Stimulated activated CD4-positive, alpha-beta T cell treated with anti-CD3 and anti-CD28 coated beads, TNF-alpha, amount 100 ng/mL, for 4 hours (primary cell): ENCODE measurements at places on chromosomes 2 and 18.

- no peak for DNase-seq
These were observed 10.2 kb downstream of the RNF103 start for GRCh38 chr2:86613515-86613914.

GRCh38 chr2:146997945-146998344 is 846.9 kb upstream of the ACVR2A start:
- DNase-seq, result no peak

- peak; percentile 10 for DNase-seq
These were observed 1.1 kb downstream of the ATAD2B start for GRCh38 chr2:23925702-23926289.

DNA sequence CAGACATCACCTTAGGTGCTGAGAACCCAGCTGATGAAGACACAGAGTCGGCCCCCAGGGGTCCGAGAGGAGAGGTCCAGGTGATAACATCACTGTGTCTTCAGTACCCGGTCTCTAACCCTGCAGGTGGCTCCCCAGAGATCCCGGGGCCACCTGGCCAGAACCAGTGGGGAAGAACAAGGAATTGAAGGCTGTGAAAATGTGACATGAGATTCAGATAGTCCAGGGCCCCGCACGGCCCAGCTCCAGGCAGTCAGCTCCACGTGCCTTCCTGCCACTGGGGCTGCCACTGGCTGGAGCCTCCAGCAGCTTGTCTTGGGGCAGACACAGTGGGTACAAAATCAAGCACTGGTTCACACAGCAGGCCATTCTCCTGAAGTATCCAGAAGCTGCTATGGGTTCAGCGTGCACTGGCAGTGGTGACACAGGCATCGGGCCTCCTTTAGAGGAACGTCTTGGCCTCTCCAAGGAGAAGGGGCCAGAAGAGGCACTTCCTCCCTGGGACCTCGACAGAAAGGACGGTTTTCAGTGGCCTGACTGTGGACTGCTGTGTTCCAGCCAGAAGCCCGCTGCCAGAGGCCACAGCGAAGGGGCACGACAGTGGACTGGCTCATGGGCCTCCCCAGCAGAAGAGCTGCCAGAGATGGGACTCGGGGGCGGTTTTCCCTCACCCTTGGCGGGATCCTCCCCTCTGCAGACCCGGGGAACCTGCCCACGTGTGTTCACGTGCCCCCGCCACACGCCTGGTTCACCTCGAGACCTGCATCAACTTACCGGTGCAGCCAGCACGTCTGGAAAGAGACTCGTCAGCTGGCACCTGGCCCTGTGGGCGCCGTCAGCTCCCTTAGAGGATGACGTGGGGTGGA is 150.4 kb downstream of the HDAC4 start:
- no peak for DNase-seq

- DNase-seq, result no peak
These were observed 64.4 kb downstream of the TSN start for GRCh38 chr2:121819846-121820245.

GRCh38 chr2:122867941-122868340 is 1112.5 kb downstream of the TSN start:
- no peak for DNase-seq

DNA sequence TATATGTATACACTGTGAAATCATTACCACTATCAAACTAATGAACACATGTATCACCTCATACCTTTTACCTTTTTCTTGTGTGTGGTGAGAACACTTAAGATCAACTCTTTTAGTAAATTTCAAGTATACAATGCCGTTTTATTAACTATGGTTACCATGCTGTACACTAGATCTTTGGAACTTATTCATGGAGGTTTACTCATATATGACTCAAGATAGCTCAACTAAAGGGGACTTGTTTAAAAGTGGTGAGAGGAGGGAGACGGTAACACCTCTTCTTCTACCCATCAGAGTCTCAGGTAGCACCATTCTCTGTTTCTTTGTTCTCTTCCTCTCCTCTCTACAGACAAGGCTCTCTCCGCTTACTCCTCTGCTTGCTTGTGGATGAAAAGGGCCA is 36.1 kb upstream of the TMEM178A start:
- no peak for DNase-seq

DNA sequence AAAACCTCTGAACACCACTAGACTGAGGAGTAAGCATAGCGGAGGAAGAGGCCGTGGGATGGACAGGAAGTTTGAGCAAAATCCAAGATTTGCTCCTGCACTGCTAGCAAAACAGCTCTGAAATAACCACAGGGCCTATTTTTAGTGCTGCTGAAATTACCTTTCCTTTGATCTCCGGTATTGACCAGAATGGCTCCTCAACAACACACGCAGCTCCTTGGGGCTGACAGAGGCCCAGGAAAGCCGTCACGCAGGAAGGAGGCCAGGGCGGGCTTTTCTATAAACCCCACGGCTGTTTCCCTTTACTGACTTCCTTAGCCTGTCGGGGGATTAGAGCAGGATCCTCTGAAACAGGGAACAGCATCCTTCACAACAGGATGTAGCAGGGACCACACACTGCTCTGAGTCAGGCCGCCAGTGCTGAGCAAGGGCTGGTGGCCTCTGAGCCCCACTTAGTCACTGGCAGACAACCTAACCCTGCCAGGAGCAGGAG is 80.8 kb upstream of the LCLAT1 start:
- no peak for DNase-seq

DNA sequence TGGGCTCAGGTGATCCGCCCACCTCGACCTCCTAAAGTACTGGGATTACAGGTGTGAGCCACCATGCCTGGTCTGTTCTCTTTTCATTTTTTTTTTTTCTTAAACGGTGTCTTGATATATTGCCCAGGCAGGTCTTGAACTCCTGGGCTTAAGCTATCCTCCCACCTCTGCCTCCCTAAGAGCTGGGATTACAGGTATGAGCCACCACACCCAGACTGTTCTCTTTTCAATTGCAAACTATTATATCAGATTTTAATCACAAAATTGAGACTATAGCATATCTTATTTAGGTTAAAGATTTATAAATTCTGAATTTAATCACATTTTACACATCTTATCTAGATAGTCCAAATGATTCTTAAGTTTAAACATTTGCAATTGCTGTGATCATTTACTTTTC is 15.5 kb upstream of the ACTR2 start:
- no peak for DNase-seq

DNA sequence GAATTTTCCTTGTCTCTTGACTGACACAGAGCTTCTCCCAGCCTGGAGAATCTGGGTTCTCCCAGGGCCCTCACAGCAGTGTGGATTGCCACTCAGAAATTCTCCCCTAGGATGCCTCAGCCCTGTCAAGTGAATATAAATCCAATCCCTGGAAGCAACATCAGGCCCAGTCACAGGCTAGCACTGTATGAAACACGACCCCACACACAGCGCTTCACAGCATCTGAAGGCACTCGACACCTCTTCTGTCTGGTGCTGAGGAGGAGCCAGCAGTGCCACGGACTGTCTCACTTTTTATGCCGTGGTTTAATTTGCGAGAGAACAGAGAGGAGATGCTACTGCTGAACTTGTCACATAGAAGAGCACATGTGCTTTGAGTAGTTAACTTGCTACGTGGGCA is 164.5 kb downstream of the NAPG start:
- no peak for DNase-seq

- DNase-seq, result no peak
These were observed 190.3 kb downstream of the RBM43 start for GRCh38 chr2:151071382-151071781.

DNA sequence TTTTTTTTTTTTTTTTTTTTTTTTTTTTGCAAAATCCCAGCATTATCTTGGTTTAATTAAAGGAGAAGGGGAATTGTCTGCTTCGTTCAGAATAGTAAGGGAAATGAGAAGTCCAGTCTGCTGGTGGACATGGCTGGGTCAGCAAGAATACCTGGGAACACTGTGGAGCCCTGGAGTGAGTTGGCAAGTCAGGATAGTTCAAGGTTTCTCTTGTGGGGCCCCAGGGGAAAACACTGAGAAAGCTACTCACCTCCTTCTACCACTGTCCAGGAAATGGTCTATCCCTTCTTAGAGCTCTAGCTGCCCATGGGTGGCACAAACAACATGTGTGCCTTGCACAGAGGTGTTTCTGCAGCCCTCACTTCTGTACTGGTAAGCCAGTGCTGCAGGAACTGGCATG is 169.1 kb upstream of the SIX2 start:
- DNase-seq, result no peak

DNA sequence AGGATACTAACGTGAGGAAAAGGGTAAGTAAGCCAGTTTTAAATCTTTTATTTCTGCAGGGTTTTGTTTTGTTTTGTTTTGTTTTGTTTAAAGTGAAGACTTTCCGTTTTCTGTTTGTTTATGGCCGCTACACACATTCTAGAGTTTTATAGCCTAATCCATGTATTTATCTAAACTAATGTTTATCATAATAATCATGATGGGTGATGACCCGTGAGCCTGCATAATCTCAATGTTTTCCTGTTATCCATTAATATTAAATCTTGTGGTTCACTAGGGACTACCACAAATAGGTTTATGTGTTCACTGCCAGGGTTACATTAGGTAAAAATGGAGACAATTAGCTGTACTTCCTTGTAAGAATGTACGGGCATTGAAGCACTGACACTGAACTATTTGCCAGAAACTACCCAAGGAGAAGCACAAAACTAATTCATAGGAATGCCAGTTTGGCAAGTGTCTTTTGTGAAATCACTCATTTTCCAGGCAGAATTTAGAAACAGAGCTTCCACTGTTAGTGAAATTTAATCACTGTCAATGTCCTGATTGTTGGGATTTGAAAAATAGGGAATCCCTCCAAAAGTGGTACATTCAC is 574.8 kb downstream of the LRP1B start:
- no peak for DNase-seq

DNA sequence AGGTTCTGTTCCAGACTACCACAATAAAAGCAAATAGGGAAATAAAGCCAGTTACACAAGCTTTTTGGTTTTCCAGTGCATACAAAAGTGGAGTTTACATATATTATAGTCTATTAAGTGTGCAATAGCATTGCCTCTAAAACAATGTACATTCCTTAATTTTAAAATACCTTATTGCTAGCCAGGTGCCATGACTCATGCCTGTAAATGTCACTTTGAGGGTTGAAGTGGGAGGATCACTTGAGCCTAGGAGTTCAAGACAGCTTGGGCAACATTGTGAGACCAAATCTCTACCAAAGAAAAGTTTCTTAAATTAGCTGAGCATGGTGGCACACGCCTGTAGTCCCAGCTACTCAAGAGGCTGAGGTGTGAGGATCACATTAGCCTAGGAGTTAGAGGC is 52.9 kb upstream of the IMP4 start:
- no peak for DNase-seq

GRCh38 chr2:215161301-215161829 is 22.9 kb upstream of the ABCA12 start:
- no peak for DNase-seq

DNA sequence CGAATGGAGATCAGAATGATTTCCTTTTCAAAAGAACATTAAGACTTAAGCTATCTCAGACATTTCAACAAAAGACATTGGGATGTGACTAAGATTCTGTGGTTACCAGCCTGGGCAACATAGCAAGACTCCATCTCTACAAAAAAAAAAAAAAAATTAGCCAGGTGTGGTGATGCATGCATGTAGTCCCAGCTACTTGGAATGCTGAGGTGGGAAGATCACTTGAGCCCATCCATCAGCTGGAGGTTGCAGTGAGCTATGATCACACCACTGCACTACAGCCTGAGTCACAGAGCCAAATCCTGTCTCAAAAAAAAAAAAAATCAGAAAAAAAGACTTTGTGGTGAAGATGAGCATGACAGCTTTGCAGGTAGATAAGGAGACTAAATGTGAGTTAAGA is 12.8 kb downstream of the RNF103 start:
- DNase-seq, result no peak

GRCh38 chr18:50610349-50610748 is 50.5 kb downstream of the MAPK4 start:
- no peak for DNase-seq

GRCh38 chr2:241994086-241994485 is 124.6 kb downstream of the RTP5 start:
- no peak for DNase-seq

DNA sequence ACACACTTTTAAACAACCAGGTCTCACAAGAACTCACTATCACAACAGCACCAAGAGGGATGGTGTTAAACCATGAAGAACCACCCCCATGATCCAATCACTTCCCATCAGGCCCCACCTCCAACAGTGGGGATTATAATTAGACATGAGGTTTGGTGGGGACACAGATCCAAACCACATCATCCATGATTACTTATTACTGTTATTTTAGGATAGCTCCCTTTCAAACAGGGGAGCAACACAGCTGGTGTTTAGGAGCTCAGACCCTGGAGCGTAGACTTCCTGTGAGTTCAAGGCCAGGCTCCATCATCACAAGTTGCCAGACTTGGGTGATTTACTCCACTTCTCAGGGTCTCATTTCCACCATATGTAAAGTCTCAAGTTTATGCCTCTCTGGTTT is 382.7 kb downstream of the HRH4 start:
- DNase-seq, result no peak

- DNase-seq, result no peak
These were observed 72.0 kb upstream of the MRPS9 start for GRCh38 chr2:104965900-104966299.

DNA sequence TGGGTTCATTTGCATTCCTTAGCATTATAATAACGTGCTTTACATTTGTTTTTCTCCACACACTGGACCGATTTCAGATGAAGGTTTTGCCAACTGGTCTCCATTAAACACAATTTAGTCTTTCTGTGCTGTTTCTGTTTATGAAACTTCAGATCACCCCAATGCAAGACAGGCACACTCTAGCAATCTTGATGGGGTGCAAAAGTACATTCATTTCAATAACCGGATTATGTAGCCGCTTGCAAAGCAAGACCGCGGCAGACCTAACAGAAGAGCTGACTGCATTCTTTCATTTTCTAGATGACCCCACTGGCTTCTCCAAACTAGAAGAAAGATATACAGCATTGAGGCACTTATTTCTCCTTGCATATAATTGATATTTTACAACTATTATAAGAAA is 301.5 kb downstream of the PIEZO2 start:
- no peak for DNase-seq

DNA sequence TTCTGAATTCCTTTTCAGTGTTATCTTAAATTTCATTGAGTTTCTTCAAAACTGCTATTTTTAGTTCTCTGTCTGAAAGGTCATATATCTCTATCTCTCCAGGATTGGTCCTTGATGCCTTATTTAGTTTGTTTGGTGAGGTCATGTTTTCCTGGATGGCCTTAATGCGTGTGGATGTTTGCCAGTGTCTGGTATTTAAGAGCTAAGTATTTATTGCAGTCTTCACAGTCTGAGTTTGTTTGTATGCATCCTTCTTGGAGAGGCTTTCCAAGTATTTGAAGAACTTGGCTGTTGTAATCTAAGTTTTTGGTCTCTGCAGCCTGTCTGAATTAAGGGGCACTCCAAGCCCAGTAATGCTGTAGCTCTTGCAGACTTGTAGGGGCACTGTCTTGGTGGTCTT is 249.3 kb downstream of the ZNF385B start:
- no peak for DNase-seq

GRCh38 chr2:166521155-166521554 is 27.1 kb upstream of the SCN7A start:
- no peak for DNase-seq

- no peak for DNase-seq
These were observed 21.7 kb downstream of the ADD2 start for GRCh38 chr2:70746094-70746974.
